Stimulated activated CD4-positive, alpha-beta T cell treated with anti-CD3 and anti-CD28 coated beads, TNF-alpha, amount 100 ng/mL, for 48 hours (primary cell): ENCODE measurements at places on chromosomes 16 and 17.

GRCh38 chr17:19579192-19579761 lies 45.6 kb downstream of the SLC47A1 start:
- no peak for DNase-seq

DNA sequence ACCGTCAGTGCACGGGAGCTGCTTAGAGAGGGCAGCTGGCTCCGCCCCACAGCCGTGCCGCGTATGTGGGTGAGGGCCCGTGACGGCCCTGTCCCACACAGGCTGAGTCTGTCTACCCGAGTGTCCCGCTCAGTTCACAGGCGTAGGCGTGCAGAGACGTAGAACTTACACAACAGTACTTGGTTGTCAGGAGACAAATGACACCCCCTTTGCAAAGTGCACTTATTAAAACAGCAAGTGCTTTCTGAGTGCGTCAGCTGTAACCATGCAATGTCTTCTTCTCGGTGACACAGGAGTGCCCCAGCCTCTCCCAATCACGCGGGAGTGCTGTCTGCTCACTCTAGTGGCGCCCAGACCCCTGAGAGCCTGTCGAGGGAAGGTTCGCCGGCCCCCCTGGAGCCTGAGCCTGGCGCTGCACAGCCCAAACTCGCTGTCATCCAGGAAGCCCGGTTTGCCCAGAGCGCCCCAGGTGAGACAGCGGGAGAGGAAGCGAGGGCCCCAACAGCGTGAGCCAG lies 64.2 kb downstream of the FOXK2 start:
- DNase-seq, result peak; percentile 58

DNA sequence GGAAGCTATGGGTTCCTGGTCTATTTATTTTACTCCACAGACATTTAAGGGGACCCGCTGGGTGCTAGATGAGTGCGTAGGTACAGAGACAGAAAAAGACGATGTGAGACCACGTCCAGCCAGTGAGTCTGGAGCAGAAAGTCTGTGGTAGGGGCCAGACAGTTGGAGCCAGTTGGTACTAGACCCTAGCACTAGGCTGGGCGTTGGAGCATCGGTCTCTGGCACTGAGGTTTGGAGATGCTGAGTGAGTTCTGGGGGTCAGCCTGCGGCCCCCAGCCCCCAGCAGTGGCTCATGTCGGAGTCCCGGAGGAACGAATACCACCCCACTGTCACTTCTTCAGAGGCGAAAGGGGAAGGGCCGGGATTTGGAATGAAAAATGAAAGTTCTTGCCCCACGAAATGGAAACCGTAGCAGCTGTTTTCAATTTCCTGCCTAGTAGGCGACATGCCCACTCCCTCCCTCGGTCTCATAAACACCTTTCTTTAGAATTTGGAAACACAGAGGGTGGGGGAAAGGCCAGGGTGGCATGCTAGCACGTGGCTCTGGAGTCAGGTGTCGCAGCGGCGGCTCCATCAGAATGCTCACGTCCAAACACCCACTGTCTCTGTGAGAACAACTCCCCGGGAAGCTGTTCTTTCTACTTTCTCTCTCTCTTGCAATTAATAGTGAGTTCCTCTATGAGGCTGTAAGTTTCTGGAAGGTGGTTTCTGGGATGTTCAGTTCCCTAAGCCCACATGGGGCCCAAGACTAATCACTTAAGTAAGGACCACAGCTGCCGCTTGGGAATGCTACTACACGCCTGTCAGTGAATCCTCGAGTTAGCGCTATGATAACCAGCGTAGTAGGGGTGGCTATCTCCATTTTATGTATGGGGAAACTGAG lies 96.8 kb downstream of the IRF8 start:
- no peak for DNase-seq

DNA sequence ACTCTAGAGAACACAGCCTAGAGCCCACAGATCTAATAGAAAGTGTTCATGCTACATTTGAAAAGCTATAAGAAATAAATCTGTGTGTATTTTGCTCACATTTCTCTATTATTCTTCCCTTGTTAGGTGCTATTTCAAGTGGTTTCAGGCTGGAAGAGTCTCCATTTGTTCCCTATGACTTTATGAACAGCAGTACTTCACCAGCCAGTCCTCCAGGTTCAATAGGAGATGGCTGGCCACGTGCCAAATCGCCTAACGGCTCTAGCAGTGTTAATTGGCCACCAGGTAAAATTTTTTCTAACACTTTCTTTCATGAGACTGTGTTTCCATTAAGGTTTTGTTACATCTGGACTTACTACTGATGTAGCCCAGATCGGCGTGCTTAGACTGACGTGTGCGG lies 30.7 kb upstream of the SLC5A11 start:
- no peak for DNase-seq

DNA sequence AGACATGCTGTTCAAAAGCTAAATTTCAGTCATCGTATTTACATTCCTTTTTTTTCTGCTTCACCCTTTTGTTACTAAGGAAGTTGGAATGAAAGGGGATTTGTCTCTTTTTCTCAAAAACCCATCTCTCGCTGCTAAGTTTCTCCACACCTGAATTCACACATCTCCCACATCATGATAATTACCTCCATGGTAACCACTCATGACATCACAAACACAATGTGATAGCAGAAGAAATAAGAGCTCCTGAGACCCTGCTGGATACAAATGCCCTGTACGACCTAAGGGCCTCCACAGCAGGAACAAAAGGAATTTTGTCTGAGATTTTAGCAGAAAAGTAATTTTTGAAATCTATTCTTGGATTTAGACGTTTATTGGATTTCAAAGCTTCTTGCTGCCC lies 82.6 kb upstream of the GNAO1 start:
- no peak for DNase-seq
